ENCODE measurements at places on chromosomes 1 and 21. TPM values are rescaled to one million over a fixed set of nuclear protein-coding genes. Genes with fewer than 3 reads are reported as not detected.

HHAT gene
- total RNA-seq: 1.1 TPM

QSOX1 gene
- total RNA-seq: 79.5 TPM

DRAXIN gene
- total RNA-seq: 0.09 TPM

TRNP1 gene
- 17.8 TPM for total RNA-seq

LCE6A gene
- not detected for total RNA-seq

DCST2 gene
- not detected for total RNA-seq

CD101 gene
- total RNA-seq: 1.1 TPM

LCE1F gene
- total RNA-seq: not detected

OR2AK2 gene
- total RNA-seq: not detected

ADGRB2 gene
- 9.6 TPM for total RNA-seq

DNA sequence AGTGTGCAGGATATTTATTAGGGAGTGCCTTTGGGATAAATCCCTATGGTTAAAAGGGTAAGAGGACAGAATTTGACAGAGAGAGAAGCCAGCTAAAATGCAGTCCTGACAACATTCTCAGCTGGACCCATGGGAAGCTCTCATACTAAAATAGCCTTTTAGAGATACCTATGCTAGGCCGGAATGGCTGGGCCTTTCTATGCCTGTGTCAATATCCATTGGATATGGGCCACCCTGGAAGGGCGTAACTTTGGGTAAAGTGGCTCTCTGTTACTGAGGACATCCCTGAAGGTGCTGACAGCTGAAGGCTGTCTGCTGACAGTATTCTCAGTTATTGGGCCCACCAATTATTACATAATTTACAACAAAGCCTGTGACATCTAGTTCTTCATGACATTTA is 613.0 kb upstream of the B3GALT2 start:
- H3K27me3 ChIP-seq: no peaks in the 10 kb centered on the region
- peak; percentile 23 for DNase-seq
- no peaks in the 10 kb centered on the region for H3K36me3 ChIP-seq
- H3K27ac ChIP-seq: no peak overlapping the region

DNA sequence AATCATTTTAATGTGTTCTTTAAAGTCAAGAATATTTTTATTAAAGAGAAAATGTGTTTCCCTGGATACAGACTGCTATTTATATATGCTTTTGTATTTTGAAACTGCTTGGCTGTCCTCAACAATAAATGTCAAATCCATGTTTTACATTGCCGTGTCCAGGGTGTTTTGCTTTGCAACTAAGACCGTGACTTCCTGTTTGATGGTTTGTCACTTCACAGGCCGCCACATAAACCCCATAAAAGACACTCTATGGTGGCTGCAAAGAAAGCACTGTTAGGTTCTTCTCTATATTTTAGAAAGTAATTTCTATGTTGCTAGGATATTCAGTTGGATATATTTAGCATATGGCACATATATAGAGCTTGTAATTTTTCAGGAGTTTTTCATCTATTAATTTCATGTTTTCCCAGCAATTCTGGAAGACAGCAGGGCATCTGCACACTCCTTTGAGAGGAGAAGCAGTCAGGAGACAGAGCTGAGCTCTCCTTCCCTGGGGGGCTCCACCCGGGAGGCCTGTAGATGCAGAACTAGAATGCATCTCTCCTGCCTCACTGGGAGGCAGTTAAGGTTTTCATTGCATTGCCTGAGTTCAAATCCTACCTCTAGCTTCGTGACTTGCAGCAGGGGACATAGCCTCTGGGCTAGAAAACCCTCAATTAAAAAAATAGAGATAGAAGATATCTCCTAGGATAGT is 33.1 kb downstream of the PRDM2 start:
- no peaks in the 10 kb centered on the region for H3K27me3 ChIP-seq
- peaks cover 5% of the 10 kb centered on the region for H3K4me1 ChIP-seq
- no peak for DNase-seq
- no peak overlapping the region for H3K4me3 ChIP-seq

DNA sequence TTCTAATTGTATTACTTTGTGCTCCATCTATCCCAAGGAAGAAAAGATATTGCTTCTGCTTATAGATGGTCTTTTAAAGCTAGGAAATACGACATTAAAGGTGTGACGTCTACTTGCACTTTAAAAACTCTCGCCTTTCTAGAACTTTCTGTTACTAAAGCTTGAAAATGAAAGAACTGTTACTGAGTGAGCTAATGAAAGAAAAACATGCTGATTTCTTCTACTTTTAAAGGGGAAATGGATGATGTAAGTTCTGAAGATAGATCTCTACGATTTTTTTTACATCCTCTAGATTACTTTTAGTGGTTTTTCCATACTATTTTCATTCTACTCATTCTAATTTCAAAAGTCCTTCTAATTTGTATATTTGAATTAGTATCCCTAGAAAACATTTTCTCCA is 387.5 kb downstream of the USP25 start:
- no peaks in the 10 kb centered on the region for H3K27me3 ChIP-seq
- no peaks in the 10 kb centered on the region for H3K4me1 ChIP-seq
- no peak for DNase-seq
- peak overlapping the region; percentile 33 for H3K27ac ChIP-seq

- H3K36me3 ChIP-seq: no peaks in the 10 kb centered on the region
- H3K27ac ChIP-seq: no peak overlapping the region
- DNase-seq: no peak
- H3K4me3 ChIP-seq: no peak overlapping the region
- no peaks in the 10 kb centered on the region for H3K27me3 ChIP-seq
Observed at GRCh38 chr1:34655206-34655874, 99.5 kb upstream of the GJB5 start.

DNA sequence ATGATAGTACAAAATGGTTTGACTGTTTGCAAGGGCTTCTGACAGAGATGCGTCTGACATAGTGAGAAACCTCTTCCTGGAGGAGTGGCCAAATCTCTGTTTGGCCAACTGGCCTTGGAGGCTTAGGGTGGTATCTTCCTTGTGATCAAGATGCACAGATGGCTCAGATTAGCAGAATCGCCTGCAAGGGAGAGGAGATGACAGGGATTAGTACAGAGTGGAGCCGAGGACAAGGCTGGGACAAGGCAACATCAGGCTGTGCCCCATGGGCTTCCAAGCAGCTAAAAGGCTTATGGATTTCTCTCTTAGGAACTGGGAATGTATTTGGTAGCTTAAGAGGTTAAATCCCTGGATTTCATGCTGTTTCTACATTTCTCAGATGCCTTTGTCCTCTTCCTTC is 379.1 kb downstream of the SIPA1L2 start:
- H3K36me3 ChIP-seq: no peaks in the 10 kb centered on the region
- no peaks in the 10 kb centered on the region for H3K4me1 ChIP-seq
- no peak for DNase-seq
- no peak overlapping the region for H3K27ac ChIP-seq
- no peak overlapping the region for H3K4me3 ChIP-seq

DNA sequence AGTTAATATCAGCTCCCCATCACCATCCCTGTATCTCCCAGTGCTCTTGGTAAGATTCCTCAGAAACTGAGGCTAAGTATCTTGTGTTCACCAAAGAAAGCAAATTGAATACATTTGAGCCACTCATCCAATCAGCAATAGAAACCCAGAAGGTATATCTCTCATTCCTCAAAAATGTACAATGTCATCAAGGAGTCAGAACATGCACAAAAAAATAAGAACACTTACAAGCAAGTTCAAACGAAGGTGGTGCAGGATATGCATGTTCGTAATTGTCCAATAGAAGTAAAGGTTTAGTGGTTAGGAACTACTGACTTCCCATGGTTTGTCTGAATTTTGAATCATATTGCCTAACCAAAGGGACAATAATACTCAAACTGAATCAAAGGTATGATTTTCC is 24.3 kb downstream of the RXRG start:
- H3K27me3 ChIP-seq: no peaks in the 10 kb centered on the region
- H3K36me3 ChIP-seq: no peaks in the 10 kb centered on the region
- H3K27ac ChIP-seq: no peak overlapping the region
- H3K4me1 ChIP-seq: peaks cover 6% of the 10 kb centered on the region
- no peak for DNase-seq

GRCh38 chr1:166153525-166154314 is 13.1 kb downstream of the FAM78B start:
- no peak for DNase-seq
- H3K4me1 ChIP-seq: peaks cover 21% of the 10 kb centered on the region
- no peak overlapping the region for H3K27ac ChIP-seq
- H3K4me3 ChIP-seq: no peak overlapping the region
- H3K27me3 ChIP-seq: no peaks in the 10 kb centered on the region

DNA sequence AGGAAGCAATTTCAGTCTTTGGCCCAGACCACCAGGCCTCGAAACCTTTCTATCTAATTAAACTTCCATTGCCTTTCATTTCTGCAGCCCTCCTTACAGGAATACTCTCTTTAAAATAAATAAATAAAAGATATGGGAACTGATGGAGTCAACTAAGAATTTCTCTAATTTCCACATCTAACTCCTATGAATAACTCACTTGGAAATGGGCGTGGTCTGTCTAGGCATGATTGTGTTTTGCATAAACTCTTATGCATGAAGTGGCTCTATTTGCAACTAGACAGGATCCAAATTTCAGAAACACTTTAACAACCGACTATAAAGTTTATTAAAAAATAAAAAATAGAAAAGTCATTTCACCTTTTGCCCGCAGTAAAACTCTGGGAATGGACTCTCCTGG is 199.5 kb downstream of the ADSS2 start:
- H3K27ac ChIP-seq: no peak overlapping the region
- H3K36me3 ChIP-seq: no peaks in the 10 kb centered on the region
- H3K27me3 ChIP-seq: no peaks in the 10 kb centered on the region
- no peak overlapping the region for H3K4me3 ChIP-seq

- H3K4me3 ChIP-seq: no peak overlapping the region
- no peak overlapping the region for H3K27ac ChIP-seq
- no peak for DNase-seq
- H3K36me3 ChIP-seq: no peaks in the 10 kb centered on the region
- no peaks in the 10 kb centered on the region for H3K27me3 ChIP-seq
Observed at GRCh38 chr1:100354971-100355394, 2.7 kb downstream of the CDC14A start.

- no peak overlapping the region for H3K27ac ChIP-seq
- no peak overlapping the region for H3K4me3 ChIP-seq
- H3K4me1 ChIP-seq: no peaks in the 10 kb centered on the region
- H3K27me3 ChIP-seq: no peaks in the 10 kb centered on the region
Observed at GRCh38 chr1:7488475-7488842, 282.6 kb upstream of the VAMP3 start.

GRCh38 chr1:29601021-29601420 is 364.7 kb downstream of the PTPRU start:
- no peak for DNase-seq
- H3K36me3 ChIP-seq: no peaks in the 10 kb centered on the region
- H3K4me3 ChIP-seq: no peak overlapping the region
- no peaks in the 10 kb centered on the region for H3K27me3 ChIP-seq
- no peak overlapping the region for H3K27ac ChIP-seq

- H3K4me3 ChIP-seq: no peak overlapping the region
- H3K36me3 ChIP-seq: peaks cover 17% of the 10 kb centered on the region
- no peaks in the 10 kb centered on the region for H3K27me3 ChIP-seq
- no peak for DNase-seq
Observed at GRCh38 chr1:25216123-25216522, 16.2 kb downstream of the SYF2 start.

GRCh38 chr1:198259333-198260074 is 102.7 kb downstream of the NEK7 start:
- no peaks in the 10 kb centered on the region for H3K27me3 ChIP-seq
- no peak overlapping the region for H3K27ac ChIP-seq
- DNase-seq: no peak
- no peaks in the 10 kb centered on the region for H3K36me3 ChIP-seq
- no peak overlapping the region for H3K4me3 ChIP-seq
- H3K4me1 ChIP-seq: peaks cover 49% of the 10 kb centered on the region

GRCh38 chr1:181100015-181100905 is 11.8 kb downstream of the IER5 start:
- no peaks in the 10 kb centered on the region for H3K27me3 ChIP-seq
- H3K4me3 ChIP-seq: no peak overlapping the region
- no peaks in the 10 kb centered on the region for H3K36me3 ChIP-seq
- peak overlapping the region; percentile 9 for H3K27ac ChIP-seq
- H3K4me1 ChIP-seq: peaks cover 68% of the 10 kb centered on the region
- DNase-seq: no peak

GRCh38 chr1:37730376-37730775 is 34.5 kb downstream of the EPHA10 start:
- no peaks in the 10 kb centered on the region for H3K4me1 ChIP-seq
- H3K27ac ChIP-seq: no peak overlapping the region
- no peaks in the 10 kb centered on the region for H3K36me3 ChIP-seq
- H3K27me3 ChIP-seq: peaks cover 88% of the 10 kb centered on the region
- DNase-seq: no peak

DNA sequence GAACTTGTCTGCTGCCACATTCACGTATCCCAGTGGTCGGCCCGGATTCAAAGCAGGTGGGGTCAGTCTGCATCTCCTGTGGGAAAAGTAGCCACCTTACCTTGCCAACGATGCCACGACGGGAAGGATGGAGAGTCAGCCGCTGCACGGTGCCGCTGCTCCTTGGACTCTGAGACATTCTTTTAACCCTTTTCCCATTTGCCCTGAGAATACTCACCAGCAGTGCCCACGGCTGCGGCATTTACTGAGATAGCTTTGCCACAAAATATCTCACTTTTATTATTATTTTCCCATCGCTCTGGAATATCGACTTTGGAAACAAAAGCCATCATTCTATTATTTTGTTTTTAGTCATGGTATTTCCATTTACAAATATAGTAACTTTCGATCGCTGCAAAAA is 15.3 kb upstream of the TTC34 start:
- no peak overlapping the region for H3K4me3 ChIP-seq
- H3K27ac ChIP-seq: no peak overlapping the region
- H3K27me3 ChIP-seq: peaks cover 5% of the 10 kb centered on the region
- no peaks in the 10 kb centered on the region for H3K36me3 ChIP-seq
- H3K4me1 ChIP-seq: peaks cover 2% of the 10 kb centered on the region
- DNase-seq: peak; percentile 46

DNA sequence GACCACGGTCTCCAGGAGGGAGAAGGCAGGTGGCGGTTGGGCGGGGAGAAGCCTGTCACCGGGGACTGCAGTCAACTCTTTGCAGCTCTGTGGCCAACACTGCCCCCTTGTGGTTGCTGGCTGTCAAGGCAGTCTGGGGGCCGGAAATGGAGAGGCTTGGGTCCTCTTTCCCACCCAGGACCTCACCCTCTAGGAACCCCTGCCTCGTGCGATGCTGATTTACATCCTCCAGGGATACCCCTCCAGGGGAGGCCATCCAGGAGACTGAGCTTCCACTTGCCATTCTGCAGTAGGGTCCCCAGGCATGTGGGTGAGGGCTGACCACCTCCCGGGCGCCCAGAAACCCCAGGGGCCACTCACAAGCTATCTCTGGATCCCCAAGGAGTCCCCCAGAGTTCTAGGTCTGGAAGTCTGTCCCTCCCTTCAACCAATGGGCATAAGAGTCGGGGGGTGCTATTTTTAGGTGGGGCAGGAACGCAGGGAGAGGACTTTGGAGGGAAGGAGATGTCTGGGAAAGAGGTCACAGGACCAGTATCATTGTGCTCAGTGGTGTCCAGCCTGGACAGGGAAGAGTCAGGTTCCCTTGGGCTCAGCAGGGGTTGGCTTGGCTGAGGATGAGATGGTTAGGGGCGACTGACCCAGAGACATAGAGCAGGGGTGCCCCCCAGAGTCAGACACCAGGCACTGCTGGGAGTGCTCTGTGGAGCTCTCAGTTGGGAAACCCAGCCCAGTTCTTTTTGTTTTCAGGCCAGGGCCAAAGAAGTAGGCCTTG is 7.1 kb upstream of the GPR61 start:
- no peaks in the 10 kb centered on the region for H3K27me3 ChIP-seq
- peaks cover 16% of the 10 kb centered on the region for H3K4me1 ChIP-seq
- H3K36me3 ChIP-seq: no peaks in the 10 kb centered on the region
- H3K4me3 ChIP-seq: peak overlapping the region; percentile 45

GRCh38 chr1:109231066-109231465 is 17.3 kb downstream of the SARS1 start:
- no peak overlapping the region for H3K4me3 ChIP-seq
- no peaks in the 10 kb centered on the region for H3K4me1 ChIP-seq
- DNase-seq: no peak
